ENCODE measurements at places on chromosomes 11 and 22.
A peak's percentile ranks its signal among the peaks of the same experiment; 100 is the strongest.

DNA sequence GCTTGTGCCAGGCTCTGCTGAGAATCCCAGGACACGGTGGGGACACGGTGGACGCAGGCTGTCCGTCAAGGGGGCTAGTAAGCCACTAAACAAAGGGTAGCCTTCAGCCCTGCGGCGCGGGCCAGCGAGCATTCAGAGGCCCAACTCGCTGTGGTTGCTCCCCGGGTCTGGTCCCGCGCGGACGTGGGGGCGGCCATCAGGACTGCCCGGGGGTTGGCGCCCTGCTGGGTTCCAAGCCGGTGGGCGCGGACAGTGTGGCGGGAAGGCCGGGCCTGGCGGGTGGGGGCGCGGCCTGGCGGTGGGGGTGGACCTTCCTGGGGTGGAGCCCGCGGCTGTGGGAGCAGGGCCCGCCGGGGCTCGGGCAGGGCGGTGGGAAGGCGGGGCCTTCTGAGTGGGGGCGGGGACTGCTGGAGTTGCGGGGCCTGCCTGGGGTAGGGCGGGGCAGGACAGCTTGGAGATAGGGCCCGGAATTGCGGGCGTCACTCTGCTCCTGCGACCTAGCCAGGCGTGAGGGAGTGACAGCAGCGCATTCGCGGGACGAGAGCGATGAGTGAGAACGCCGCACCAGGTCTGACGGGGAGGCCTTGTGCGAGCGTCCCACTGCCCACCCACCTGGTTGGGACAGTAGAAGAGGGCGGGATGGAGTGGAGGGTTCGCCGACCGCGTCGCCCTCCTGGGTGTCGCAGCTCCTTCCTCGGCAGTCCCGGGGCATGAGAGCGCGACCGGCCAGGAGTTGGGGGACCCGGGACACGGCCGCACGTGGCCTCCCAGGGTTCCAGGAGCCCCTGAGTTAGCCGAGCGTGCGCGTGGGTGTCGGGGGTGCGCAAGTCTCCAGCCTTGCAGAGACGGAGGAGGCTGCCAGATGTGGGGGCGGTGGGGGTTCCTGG lies at the start of gene SERHL2:
SERHL2 (plus strand) TSS at position 482 of the 887 bp plus-strand sequence; CDS start at position 547, 65 bp downstream.
- peak; percentile 77 for DNase-seq

GRCh38 chr11:19093976-19094375 lies 23.0 kb upstream of the ZDHHC13 start:
- DNase-seq, result no peak

GRCh38 chr22:38549101-38549894 lies 20.7 kb downstream of the DMC1 start:
- no peak for DNase-seq

DNA sequence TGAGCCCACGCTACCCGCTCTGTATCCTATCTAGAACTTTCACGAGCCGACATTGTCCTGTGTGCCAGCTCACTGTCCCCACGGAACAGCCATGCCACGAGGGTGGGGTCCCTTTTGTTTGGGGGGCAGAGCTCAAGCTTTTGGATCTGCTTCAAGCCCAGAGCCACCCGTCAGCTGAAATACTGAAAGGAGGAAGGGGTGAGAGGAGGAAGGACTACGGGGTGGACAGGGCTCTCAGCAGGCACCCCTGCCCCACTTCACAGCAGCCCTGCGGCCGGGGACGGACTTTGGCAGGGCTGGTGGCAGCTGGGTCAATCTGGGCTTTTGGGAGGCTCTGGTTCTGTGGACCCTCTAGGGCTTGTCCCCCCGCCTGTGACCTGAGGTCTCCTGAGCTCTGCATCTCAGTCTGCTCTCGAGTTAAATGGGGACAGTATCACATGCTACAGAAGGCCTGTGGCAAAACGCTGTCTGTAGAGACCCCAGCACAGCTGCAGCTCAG lies 30.0 kb upstream of the MUC5AC start:
- no peak for DNase-seq

GRCh38 chr22:17952273-17952801 lies 72.0 kb downstream of the MICAL3 start:
- DNase-seq, result no peak

DNA sequence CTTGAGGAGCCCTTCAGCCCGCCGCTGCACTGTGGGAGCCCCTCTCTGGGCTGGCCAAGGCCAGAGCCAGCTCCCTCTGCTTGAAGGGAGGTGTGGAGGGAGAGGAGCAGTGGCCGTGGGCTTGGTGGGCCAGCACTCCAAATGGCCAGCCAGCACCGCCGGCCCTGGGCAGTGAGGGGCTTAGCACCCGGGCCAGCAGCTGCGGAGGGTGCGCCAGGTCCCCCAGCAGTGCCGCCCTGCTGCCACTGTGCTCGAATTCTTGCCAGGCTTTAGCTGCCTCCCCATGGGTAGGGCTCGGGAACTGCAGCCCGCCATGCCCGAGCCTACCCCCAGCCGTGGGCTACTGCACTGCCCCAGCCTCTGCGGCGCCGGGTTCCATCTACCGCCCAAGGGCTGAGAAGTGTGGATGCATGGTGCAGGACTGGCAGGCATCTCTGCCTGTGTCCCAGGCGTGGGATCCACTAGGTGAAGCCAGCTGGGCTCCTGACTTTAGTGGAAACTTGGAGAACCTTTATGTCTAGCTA lies 82.7 kb downstream of the KCNA4 start:
- DNase-seq, result no peak

GRCh38 chr11:34495239-34495723 lies 18.3 kb downstream of the ELF5 start:
- no peak for DNase-seq

DNA sequence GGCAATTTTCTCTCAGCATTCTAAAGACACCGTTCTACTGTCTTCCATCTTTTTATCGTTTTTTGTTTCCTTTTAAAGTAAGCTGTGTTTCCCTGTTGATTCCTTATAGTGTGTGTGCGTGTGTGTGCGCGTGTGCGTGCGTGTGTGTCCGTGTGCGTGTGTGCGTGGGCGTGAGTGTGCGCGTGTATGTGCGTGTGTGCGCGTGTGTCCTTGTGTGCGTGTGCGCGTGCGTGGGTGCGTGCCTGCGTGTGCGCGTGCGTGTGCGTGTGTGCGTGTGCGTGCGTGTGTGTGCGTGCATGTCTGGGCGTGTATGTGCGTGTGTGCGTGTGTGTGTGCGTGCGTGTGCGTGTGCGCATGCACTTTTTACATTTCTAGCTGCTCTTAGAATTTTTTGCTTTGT lies 1033.7 kb downstream of the BRD1 start:
- no peak for DNase-seq

- DNase-seq, result no peak
Observed at GRCh38 chr11:34669458-34669857, 48.6 kb downstream of the EHF start.

DNA sequence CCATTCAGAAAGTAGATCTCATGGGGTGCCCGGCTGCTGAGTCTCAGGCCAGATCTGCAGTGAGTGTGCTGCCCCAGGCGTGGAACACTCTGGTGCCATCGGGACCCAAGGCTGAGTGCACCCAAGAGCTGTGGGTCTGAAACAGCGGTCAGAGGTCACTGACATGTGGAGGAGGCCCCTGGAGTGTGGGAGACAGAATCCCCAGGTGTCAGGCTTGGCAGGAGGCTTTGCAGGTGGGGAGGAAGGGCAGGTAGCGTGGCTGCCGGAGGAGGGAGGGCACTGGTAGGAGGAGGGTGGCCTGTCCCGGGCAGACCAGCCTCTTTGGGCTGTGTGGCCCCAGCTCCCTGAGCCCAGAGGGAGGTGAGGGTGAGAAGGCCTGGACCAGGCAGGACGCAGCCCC lies 31.7 kb upstream of the KRTAP5-6 start:
- DNase-seq, result no peak

- no peak for DNase-seq
Observed at GRCh38 chr11:78344676-78345075, 72.9 kb downstream of the GAB2 start.

GRCh38 chr11:15379483-15379882 lies 264.8 kb downstream of the INSC start:
- DNase-seq, result no peak

DNA sequence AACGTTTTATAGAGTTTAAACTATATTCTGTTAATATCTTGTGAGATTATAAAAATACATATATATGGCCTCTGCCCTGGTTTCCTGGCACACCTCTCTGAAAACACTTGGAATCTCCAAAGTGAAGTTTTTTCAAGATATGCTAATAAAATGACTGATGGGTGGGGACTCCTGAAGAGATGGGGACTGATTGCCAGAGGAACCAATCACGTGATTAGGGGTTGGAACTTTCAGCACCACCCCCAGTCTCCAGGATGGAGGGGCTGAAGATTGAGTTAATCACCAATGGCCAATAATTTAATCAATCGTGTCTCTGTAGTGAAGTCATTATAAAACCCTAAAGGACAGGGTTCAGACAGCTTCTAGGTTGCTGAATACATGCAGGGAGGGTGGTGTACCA lies 37.4 kb downstream of the C11orf71 start:
- DNase-seq, result no peak

DNA sequence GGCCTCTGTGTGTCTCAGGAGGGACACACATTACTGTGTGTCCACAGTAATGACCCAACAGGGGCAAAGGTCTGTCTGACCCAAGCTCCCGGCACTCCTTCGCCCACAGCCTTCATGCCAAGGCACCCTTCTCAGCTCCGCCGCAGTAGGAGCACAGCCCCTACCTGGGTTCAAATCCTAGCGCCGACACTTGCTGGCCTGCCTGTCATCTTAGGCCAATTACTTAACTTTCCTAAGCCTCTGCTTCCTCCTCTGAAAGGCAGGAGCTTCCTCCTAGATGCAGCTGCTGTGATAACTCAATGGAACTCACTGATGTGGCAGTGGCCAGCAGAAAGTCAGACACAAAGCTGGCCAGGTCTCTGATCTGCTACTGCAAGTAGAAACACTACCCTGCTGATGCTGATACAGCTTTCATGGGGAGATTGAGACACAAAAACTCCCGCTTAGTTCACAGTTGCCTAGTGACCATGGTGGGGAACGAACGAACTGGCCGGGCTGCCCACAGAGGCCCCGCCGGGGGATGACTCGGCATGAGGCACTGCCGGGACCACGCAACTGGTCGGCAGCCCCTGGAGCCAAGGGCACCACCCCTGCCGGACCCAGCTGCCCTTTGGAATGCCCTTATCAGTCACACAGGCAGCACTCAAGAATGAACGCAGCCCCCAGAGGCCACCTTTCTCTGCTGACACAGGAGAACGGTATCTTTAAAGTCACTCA lies 8.1 kb downstream of the EHD1 start:
- no peak for DNase-seq

DNA sequence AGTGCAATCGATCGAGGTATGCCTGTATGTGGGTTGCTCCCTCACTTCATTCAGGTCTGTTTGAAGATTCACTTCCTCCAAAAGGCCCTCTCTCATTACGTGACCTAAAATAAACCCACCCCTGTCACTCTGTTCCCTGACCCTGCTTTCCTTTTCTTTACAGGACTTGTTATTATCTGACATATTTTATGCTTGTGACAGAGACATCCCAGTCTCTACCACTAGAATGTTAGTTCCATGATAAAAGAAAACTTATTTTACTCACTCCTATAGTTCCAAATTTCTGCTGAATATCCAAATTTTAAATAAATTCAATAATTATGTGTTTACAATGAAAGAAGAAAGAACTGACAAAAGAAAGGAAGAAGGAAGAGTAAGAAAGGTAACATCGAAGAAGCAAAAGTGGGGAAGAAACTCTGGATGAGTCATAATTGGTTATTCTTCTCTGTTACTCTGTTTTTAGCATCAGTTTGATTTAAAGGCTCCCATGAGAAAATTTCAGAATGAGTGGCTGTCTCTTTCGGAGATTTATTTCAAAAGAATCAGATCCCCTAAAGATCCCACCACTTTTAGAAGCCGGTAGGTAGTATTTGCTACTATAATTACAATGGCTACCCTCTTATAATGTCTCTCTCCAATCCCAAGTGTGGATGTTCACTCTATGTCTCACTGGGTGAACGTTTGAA lies 33.5 kb downstream of the ENTHD1 start:
- no peak for DNase-seq

DNA sequence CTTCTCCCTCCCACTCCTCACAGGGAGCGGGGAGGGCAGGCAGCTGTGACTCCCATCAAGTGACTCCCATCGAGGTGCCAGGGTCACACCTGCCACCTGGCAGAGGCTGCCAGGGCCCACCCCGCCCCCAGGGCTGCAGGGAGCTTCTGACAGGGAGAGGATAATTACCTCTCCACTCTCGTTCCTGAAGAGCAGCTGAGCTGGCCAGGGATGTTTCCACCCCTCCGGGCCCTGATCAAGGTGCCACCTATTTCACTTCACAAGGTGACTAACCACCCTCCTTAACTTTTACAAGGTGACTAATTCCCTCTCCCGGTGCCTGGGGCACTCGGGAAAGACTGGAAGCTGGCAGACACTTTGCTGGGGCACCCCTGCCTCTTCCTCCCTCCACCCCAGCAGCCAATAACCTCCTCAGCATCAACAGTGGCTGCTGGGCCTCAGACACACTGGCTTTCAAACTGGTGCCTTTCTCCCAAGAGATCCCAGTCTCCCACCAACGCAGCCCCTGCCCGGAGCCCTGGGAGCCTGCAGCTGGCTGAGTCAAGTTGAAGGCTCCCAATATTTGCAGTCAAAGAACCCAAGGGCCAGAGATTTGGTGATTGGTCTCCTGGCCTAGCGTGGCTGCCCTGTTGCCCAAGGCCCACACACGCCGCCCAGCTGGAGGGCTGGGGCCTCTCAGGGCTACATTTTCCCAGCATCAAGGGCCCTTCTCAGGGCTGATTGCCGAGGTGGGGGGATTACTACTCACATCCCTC lies 22.0 kb upstream of the MYRF start:
- DNase-seq, result no peak

- DNase-seq, result no peak
Observed at GRCh38 chr11:118749429-118749828, 41.5 kb downstream of the DDX6 start.

DNA sequence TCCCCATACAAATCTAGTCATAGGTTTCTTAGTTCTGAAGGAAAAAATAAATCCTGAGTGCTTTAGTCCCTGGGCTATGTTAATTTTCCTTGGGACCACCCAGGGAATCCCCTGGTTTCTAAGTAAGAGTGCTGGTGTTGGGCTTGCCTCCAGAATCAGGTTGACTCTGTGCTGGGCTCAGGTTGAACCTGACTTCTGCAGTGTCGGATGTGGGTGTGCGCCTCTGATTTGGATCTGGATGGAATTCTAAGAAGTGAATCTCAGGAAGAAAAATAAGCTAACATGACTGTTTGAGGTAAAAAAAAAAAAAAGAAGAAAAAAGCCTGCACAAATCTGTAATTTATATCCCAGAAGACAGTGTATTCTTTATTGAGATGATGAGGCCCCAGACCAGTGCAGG lies 29.0 kb upstream of the NELL1 start:
- DNase-seq, result no peak

DNA sequence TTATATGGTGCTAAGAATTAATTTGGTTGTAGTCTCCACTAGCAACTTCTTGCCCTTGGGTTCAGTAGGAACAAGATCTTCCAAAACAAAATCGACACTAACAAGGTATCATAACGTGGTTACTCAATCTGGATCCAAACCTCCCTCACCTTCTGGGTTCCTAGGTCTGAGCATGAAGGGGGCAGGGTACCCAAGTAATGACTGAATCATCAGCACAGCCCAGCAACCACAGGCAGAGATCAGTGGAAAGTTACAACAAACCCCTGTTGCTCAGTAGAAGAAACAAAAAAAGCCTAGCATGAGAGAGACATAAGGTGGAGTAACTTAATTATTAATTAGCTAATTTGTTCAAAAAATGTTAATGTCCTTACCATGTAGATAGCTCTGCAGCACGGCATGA lies 221.4 kb downstream of the BLID start:
- no peak for DNase-seq

GRCh38 chr22:44697423-44698141 lies 4.4 kb upstream of the PRR5 start:
- peak; percentile 81 for DNase-seq

- no peak for DNase-seq
Observed at GRCh38 chr11:27239305-27239942, 123.6 kb downstream of the CCDC34 start.

GRCh38 chr11:115579181-115579825 lies 75.1 kb upstream of the CADM1 start:
- DNase-seq, result no peak

GRCh38 chr11:61645179-61645868 lies 34.9 kb upstream of the DAGLA start:
- no peak for DNase-seq
